ENCODE measurements at places on chromosomes 13 and 19. TPM values are rescaled to one million over a fixed set of nuclear protein-coding genes. Genes with fewer than 3 reads are reported as not detected.

Gene ZNF345
- total RNA-seq: 4.1 TPM

Gene C13orf46
- total RNA-seq: 3.6 TPM

DNA sequence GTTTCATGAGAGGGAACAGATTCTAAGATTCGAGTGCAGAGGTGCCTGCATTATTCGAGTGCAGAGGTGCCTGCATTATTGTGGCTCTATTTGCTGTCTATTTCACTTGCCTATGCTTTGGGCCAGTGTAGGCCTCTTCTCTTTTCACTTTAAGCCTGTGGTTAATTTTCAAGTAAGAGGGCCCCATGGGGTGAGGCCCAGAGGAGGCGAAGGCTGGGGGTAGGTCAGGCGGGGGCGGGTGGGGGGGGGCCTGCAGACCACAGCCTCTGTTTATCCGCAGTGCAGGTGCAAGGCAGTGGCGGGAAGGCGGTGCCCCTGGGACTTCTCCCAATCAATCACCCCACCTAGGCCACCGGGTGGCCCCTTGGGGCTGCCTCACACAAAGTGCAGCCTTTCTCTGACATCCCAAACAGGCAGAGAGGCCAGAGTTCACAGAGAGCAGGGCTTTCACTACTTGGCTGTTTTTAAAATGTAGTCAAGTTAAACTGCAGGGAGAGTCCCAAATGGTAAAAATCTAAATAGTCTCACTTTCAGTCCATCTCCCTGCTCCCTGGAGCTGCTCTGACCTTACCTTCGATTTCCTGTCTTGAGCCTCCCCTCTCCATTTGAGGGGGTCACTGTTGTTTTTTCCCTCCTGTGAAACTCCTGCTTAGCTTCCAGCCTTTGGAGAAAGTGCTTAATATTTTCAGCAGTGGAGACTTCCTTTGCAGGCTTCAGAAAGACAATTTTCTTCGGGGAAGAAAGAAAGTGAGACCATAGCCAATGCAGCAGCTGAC is 249.0 kb downstream of the DLEU7 start:
- H3K36me3 ChIP-seq: no peaks in the 10 kb centered on the region
- no peak overlapping the region for H3K4me3 ChIP-seq
- H3K27me3 ChIP-seq: no peaks in the 10 kb centered on the region
- H3K4me1 ChIP-seq: no peaks in the 10 kb centered on the region
- no peak overlapping the region for H3K27ac ChIP-seq
- DNase-seq: no peak

DNA sequence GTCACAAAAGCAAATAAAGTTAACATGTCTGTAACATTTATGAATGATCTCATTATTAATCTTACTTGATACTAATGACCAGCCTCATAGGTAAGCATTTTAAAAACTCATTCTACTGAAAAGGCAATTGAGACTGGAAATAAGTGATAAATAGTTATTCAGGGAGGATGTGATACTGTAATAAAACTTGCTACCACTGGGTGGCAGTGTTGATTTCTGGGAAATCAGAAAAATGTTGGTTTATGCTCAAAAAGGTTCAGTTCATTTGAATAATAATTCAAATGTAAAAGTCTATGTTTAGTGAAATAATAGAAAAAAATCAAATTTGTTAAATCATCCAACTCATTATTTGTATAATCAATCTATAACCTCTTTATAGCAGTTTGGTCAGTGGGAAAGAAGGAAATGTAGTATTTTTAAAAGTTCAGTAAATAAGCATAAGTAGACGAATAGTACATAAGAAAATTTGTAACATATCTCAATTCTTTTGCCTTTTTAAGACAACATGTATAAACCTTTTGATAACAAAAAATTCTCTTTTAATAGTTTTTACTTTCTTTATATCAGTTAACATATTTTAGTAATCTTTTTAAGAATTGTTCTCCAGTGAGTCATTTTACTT is 9.6 kb downstream of the ABHD13 start:
- no peak overlapping the region for H3K4me3 ChIP-seq
- peaks cover 12% of the 10 kb centered on the region for H3K4me1 ChIP-seq
- DNase-seq: peak; percentile 65

- no peaks in the 10 kb centered on the region for H3K36me3 ChIP-seq
- DNase-seq: no peak
- H3K4me1 ChIP-seq: no peaks in the 10 kb centered on the region
- H3K27ac ChIP-seq: no peak overlapping the region
These were observed 1284.5 kb downstream of the SLITRK1 start for GRCh38 chr13:82597747-82598146.

- no peak for DNase-seq
- no peaks in the 10 kb centered on the region for H3K4me1 ChIP-seq
- H3K4me3 ChIP-seq: no peak overlapping the region
- no peak overlapping the region for H3K27ac ChIP-seq
- no peaks in the 10 kb centered on the region for H3K36me3 ChIP-seq
- H3K27me3 ChIP-seq: no peaks in the 10 kb centered on the region
These were observed 11.2 kb upstream of the ERVV-1 start for GRCh38 chr19:53002479-53002878.

DNA sequence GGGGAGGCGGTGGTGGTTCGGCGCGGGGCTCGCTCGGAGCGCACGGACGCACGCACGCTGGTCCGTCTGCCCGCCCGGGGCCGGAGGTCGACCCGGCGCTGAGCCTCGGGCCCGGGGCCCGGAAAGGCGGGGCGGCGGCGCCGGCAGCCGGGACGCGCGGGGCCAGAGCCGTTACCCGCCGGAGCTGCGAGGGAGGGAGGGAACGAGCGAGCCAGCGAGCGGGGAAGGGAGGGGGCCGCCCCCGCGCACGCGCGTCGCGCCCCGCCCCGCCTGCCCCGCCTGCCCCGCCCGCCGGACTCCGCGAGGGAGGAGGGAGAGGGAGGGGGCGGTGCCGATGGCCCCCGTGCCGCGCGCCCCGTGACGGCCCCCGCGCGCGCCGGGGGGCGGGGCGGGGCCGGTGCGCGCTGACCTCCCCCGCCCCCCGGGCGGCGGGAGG is 15.0 kb downstream of the CIC start:
- peak overlapping the region; percentile 45 for H3K4me3 ChIP-seq
- peak overlapping the region; percentile 81 for H3K27ac ChIP-seq
- H3K36me3 ChIP-seq: peaks cover 24% of the 10 kb centered on the region
- no peaks in the 10 kb centered on the region for H3K27me3 ChIP-seq
- H3K4me1 ChIP-seq: peaks cover 47% of the 10 kb centered on the region
- peak; percentile 91 for DNase-seq

DNA sequence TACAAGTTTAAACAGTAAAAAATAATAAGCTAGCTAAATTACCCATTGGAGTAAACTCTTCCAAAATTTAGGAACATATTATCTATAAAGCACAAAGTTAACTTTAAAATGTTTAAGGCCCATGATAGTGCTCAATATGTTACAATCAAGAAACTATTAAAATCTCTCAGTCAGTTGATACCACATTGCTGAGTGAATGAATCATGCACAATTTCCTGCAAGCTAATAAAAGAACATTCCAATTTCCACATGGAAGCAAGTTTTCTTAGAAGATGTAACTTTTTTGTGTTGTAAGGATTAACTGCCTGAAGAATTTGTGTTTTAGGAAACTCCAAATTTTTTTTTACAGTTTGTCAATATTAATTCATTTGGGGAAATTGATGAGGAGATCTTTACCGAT is 666.6 kb downstream of the SLITRK1 start:
- no peaks in the 10 kb centered on the region for H3K4me1 ChIP-seq
- no peak overlapping the region for H3K27ac ChIP-seq
- no peak overlapping the region for H3K4me3 ChIP-seq
- no peaks in the 10 kb centered on the region for H3K36me3 ChIP-seq

DNA sequence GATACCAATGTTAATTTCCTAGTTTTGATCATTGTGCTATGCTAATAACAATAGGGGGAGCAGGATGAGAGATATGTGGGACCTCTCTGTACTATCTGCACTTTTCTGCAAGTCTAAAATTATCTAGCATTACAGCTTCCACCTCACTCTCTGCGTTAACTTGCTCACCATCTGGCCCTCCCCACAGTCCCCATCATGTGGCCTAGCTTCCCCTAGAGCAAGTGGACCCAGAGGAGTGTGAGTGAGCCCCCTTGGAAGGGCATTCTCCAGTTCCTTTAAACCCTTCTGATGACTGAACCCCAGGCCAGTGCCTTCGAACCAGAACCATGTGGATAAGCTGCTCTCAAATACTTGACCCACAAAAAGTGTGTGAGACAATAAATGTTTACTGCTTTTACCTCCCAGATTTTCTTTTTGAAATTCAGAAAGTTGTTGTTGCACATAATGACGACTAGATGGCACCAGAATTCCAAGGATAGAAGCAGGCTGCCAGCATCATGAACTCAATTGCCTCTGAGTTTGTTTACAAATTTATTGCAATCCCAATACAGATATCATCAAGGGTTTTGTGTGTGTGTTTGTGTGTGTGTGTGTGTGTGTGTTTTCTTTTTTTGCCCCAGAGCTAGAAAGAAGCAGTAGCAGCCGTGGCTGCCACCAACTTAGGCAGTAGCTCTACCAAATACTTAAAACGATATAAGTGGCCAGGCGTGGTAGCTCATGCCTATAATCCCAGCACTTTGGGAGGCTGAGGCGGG is 49.0 kb upstream of the ZNF780A start:
- H3K27me3 ChIP-seq: no peaks in the 10 kb centered on the region
- peaks cover 24% of the 10 kb centered on the region for H3K4me1 ChIP-seq
- DNase-seq: peak; percentile 73
- no peak overlapping the region for H3K4me3 ChIP-seq
- H3K27ac ChIP-seq: no peak overlapping the region
- H3K36me3 ChIP-seq: no peaks in the 10 kb centered on the region

- no peak for DNase-seq
- no peaks in the 10 kb centered on the region for H3K27me3 ChIP-seq
- H3K4me1 ChIP-seq: peaks cover 14% of the 10 kb centered on the region
- no peaks in the 10 kb centered on the region for H3K36me3 ChIP-seq
- H3K27ac ChIP-seq: no peak overlapping the region
These were observed 79.1 kb upstream of the ZNF835 start for GRCh38 chr19:56750658-56751057.

GRCh38 chr13:96734499-96734898 is 259.8 kb downstream of the OXGR1 start:
- no peaks in the 10 kb centered on the region for H3K27me3 ChIP-seq
- DNase-seq: no peak
- H3K4me1 ChIP-seq: no peaks in the 10 kb centered on the region
- H3K36me3 ChIP-seq: no peaks in the 10 kb centered on the region
- H3K27ac ChIP-seq: no peak overlapping the region
- no peak overlapping the region for H3K4me3 ChIP-seq

Gene CYP4F8
- not detected for total RNA-seq

DNA sequence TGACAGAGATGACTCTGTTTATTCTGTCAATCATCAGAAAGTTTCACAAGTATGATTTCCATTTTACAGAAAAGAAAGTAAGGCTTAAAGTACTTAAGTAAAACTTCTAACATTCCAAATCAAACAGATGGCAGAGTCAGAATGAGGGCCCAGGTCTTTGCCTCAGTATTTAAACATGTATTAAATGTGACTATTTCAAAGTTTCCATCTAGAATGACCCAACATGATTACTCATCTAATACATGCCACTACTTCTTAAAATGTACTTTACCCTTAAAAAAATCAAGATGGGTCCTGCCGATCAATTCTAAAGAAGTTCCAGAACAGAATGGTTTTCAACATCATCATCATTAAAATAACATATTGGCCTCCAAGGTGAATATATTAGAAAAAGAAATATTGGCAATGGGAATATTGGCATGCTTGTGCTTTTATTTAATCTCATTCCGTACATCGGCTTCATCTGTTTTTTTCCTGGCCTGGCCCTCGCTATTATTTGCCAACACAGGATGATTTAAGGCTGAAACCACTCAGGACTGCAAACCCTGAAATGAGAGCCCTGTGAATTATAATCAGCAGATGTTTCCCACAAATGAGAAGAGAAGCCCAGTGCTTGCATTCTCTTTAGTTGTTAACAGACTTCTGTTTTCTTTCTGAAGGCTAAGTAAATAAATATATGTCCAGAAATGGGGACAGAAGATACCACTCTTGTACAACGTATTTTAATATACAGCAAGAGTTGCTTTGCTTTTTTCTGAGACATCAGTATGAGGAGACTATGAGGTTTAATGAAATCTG is 340.0 kb downstream of the DNAJC15 start:
- no peaks in the 10 kb centered on the region for H3K27me3 ChIP-seq
- H3K36me3 ChIP-seq: no peaks in the 10 kb centered on the region
- DNase-seq: peak; percentile 40
- peak overlapping the region; percentile 72 for H3K27ac ChIP-seq
- H3K4me3 ChIP-seq: peak overlapping the region; percentile 15

- peaks cover under 1% of the 10 kb centered on the region for H3K36me3 ChIP-seq
- no peak overlapping the region for H3K4me3 ChIP-seq
- peak; percentile 85 for DNase-seq
- H3K4me1 ChIP-seq: peaks cover 45% of the 10 kb centered on the region
- H3K27me3 ChIP-seq: no peaks in the 10 kb centered on the region
- peak overlapping the region; percentile 73 for H3K27ac ChIP-seq
These were observed 16.8 kb downstream of the SPC24 start for GRCh38 chr19:11138601-11139300.

- H3K36me3 ChIP-seq: no peaks in the 10 kb centered on the region
- no peak overlapping the region for H3K27ac ChIP-seq
- no peak for DNase-seq
- H3K4me3 ChIP-seq: no peak overlapping the region
These were observed 90.2 kb downstream of the DHRS12 start for GRCh38 chr13:51713807-51714206.

DNA sequence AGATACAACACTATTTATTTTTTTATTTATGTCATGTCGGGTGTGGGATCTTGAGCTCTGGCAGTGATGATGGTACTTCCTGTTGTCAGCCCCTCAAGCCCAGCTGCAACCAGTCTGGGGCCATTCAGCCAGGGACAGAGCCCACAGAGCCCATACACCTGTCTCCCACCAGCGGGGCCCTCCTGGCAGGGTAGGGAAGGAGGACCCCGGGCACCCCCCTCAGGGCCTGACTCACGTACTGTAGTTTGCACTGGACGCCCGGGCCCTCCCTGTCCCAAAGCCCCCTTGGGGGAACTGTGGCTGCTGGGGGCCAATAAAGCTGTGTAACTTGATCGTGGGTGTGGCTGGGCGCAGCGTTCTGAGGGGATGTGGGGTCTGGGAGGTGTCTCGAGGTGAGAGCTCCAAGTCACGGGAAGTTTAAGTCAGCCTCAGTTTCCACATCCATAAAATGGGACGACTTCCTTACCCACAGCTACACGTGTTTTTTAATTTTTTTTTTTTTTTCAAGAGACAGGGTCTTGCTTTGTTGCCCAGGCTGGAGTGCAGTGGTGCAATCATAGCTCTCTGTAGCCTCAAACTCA is 9.5 kb downstream of the ATG4D start:
- H3K27me3 ChIP-seq: no peaks in the 10 kb centered on the region
- H3K4me1 ChIP-seq: no peaks in the 10 kb centered on the region
- no peak overlapping the region for H3K27ac ChIP-seq
- no peak for DNase-seq
- H3K36me3 ChIP-seq: peaks cover 77% of the 10 kb centered on the region

GRCh38 chr19:54462655-54463530 is 685 bp downstream of the LENG9 start:
- peak overlapping the region; percentile 66 for H3K4me3 ChIP-seq
- H3K27me3 ChIP-seq: no peaks in the 10 kb centered on the region
- H3K4me1 ChIP-seq: peaks cover 30% of the 10 kb centered on the region
- peak; percentile 84 for DNase-seq
- peaks cover 29% of the 10 kb centered on the region for H3K36me3 ChIP-seq

GRCh38 chr19:42468273-42468796 is 25.6 kb upstream of the CXCL17 start:
- no peaks in the 10 kb centered on the region for H3K36me3 ChIP-seq
- DNase-seq: peak; percentile 94
- no peak overlapping the region for H3K4me3 ChIP-seq
- H3K4me1 ChIP-seq: peaks cover 19% of the 10 kb centered on the region
- no peak overlapping the region for H3K27ac ChIP-seq
- no peaks in the 10 kb centered on the region for H3K27me3 ChIP-seq

- DNase-seq: no peak
- H3K27me3 ChIP-seq: no peaks in the 10 kb centered on the region
- no peak overlapping the region for H3K27ac ChIP-seq
- H3K4me3 ChIP-seq: no peak overlapping the region
These were observed 1342.5 kb upstream of the SLC10A2 start for GRCh38 chr13:104408733-104409132.

Gene PPP1R15A
- 27.6 TPM for total RNA-seq
